Inflammatory macrophage treated with lipopolysaccharide for 4 hours (primary cell): ENCODE measurements at places on chromosomes 2 and 18.
A peak's percentile ranks its signal among the peaks of the same experiment; 100 is the strongest.

DNA sequence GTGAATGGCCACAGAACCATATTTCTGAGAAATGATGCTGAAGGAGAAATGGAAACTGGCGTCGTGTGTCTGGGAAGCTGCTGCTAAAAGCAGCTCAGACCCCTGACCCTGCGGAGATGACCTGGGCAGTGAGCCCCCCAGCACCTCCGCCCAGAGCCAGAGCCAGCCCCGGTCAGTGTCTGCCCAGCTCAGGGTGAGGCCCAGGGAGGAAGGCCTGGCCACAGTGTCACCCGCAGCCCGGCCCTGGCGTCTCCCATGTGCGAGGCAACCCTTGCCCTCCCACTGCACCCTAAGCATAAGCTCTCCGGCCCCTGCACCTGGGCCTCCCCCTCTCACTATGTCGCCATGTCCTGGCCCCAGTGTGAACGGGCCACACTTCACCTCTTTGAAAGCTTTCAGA, 502.8 kb downstream of the EIPR1 start:
- DNase-seq = no peak

DNA sequence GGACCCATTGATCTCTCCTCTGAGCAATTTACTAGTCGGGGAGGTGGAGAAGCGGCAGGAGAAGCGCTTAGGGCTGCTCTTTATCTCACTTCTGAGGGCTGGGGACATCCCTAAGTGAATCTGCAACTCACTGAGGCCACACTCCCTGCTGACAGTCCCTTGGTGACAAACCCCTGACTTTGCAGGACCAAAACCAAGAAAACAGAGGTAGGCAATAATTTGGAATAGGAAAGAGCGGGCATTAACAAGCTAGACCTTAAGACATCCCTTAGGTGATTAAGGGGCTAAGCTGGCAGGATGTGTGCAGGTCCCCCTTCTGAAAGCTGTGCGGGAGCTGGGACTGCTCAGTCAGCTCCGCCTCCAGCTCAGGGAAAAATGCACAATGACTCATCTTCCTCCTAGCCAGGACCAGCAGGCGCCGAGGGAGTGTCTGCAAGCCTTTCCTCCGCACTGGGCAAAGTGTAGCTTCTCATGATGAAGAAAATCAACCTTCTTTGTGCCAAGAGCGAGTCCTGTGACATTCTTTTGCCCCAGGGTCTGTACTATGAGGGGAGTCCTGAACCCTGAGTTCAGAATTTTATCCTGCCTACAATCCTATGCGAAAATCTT, 63.3 kb downstream of the BOD1L2 start:
- DNase-seq = peak; percentile 14

DNA sequence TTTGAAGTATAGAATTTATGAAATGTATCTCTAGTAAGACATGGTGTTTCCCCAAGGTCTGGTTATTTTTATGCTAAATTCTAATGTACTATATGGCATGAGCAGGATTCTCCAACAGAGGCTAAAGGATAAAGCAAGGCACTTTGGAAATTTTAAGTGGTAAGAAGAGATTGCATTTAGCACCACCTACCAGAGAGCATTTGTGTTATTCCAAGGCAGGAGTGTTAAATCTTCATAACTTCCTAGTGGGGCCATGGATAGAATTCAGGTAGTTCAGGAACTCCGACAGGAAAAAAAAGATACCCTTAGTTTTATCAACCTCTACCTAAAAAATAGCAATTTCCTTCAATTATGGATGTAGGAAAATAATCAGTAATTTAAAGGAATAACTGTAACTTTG, 497.4 kb upstream of the CRIM1 start:
- DNase-seq = no peak

DNA sequence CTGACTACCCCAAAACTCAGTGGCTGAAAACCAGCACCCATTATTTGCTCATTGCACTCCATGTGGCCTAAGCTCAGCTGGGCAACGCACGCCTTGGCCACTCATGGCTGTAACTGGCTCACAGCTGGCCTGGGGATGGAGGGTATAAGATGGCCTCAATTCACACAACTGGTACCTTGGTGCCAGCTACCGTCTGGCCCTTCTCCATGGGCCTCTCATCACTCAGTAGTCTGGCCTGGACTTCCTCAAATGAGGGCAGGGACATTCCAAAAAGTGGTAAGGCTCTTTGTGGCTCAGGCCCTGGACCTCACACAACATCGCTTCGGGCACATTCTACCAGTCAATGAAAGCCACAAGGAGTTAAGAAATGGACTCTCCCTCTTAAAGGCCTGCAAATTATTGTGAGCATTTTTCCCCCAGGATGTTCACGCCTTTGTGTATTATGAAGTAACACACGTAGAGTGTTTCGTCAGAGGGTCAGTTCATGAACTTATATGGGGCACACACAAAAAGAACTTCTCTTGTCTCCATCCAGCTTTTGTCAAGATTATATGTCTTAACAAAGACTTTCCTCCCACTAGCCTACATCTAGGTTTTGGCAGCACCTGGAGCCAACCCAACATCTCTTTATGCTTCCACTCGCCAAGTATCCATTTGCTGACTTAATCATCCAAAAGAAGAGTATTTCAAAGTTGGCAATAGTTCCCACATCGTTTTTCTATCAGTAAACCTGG, 145.2 kb downstream of the CCBE1 start:
- DNase-seq = no peak

DNA sequence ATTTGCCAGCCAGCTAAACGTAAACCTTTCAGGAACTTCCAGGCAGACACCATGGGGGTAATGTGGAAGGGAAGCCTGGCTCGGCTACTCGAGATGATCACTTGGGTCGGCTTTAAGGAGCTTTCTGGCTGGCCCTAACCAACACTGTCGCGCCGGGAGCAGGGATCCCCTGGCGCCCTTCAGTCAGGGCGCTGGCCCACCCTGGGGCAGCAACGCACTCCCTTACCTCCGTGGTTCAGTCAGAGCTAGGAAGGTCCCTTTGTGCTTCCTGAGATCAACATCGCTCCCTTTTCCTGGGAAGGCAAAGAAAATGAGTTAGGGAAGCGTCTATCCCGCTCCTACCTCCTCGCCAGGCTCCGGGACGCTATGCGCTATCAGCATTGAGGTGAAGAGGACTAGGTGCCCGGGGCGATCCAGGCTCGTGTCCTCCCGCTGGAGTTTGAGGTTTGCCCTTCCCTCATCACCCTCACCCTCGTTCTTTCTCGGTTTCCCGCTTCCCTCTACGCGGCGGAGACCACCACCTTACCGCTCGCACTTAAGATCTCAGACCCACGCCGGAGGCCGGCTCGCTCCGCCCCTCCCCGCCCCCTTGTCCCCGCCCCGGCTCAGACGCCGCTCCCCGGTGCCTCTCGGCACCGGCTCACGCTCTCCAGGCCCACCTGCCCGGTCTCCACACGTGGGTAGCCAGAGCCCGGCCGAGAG, 449 bp upstream of the ATRAID start:
- no peak for DNase-seq

- DNase-seq = no peak
These were observed 124.8 kb downstream of the EPHA4 start for GRCh38 chr2:221447310-221447709.

- DNase-seq = no peak
These were observed 181.6 kb downstream of the MYCN start for GRCh38 chr2:16121986-16122390.

- DNase-seq = no peak
These were observed 1919.1 kb upstream of the PIK3C3 start for GRCh38 chr18:40035966-40036365.

GRCh38 chr2:160993654-160994061, 166.6 kb upstream of the TANK start:
- no peak for DNase-seq

- peak; percentile 32 for DNase-seq
These were observed 27.1 kb upstream of the SCYGR1 start for GRCh38 chr2:227414846-227415245.

DNA sequence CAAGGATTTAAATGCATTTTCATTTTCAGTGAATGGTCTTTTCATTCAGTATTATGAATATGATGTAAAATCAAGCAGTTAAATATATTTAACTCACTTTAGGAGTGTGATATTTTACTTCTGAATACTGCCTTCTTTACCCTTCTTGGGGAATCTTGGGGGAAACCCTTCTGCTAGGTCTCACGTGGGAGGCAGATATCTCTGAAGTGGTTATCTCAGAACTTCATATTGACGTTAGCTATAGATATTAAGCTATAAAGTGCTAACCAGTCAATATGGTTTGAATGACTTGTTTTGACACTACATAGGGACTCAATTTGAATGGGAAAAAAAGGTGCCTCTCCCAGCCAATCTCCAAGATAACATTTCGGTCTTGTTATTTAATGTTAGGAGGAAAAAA, 9.8 kb downstream of the REL start:
- no peak for DNase-seq

GRCh38 chr2:207693641-207694249, 17.7 kb upstream of the CCNYL1 start:
- no peak for DNase-seq

DNA sequence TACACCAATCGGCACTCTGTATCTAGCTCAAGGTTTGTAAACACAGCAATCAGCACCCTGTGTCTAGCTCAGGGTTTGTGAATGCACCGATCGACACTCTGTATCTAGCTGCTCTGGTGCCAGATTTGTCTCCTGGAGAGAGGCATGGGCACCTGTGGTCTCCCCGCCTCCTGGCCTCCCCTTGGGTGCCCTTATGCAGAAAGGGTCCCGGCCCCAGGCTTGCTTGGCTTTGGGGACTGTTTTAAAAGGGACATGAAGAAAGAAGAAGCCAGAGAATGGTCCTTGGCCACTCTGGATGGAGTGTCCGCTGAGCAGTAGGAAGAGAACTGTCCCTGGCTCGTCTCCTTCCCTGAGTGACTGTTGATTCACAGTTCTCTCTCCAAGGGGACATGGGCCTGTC, 11.5 kb upstream of the ALPP start:
- DNase-seq = no peak

- no peak for DNase-seq
These were observed 99.9 kb upstream of the NRP2 start for GRCh38 chr2:205582366-205582765.

DNA sequence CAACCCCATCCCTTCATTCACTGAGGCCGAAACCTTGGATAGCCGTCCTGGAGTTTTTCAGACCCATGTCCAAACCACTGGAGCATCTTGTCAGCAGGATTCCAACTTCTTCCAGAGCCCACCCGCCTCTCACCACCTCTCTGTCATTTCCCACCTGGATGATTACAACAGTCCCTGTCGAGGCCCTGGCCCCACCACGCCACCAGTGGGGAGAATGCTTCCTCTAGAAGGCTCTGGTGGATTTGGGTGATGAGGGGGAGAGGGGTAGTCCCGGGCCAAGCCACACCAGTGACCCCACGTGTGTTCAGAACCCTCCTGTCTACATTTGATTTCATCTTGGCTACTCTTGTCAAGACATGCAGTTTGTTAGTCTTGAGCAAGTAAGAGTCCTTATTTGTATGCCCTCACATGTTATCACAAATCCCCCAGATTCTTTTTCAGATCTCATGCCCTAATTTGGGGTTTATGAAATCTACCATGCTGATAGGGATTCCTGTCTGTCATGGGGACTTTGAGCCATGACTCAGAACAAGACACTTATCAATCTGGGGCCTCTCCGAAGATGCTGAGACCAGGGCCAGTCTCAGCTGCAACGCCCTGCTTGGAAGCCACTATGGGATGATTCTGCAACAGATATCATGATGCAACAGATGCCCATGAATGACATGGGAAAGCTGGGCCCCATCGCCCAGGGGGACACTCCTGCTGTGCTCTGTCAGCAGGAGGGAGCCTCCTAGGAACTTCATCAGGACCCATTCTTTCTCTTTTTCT, 186.1 kb downstream of the ZFP36L2 start:
- DNase-seq = peak; percentile 36

DNA sequence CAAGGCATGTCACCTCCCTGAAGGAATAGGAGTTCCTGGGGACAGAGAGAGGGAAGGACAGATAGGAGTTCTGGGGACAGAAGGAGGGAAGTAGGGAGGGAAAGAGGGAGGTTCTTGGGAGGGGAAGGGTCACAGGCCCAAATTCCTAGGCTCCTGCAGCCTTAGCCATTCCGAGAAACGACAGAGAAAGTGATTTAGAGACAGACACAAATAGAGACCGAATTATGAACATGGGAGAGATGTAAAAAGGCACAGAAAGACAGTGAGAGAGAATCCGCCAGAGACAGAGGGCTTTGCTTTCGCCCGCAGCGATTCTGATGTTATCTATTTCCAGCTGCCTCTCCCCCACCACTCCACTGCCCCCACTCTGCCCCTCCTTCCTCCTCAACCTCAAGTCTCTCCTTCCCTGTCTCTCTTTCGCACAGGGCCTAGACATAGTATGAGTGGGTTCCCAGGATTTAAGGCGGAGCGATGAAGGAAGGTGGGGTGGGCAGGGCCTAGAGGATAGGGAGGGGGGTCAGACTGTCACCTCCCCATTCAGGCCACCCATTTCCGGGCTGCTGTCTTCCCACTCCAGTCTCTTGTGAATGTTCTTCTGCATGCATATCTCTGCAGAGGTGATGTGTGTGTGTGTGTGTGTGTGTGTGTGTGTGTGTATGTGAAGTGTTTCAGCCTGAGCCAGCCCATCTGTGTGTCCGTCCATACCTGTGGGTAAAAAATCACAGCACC, 3.3 kb upstream of the WNT6 start:
- DNase-seq = no peak

DNA sequence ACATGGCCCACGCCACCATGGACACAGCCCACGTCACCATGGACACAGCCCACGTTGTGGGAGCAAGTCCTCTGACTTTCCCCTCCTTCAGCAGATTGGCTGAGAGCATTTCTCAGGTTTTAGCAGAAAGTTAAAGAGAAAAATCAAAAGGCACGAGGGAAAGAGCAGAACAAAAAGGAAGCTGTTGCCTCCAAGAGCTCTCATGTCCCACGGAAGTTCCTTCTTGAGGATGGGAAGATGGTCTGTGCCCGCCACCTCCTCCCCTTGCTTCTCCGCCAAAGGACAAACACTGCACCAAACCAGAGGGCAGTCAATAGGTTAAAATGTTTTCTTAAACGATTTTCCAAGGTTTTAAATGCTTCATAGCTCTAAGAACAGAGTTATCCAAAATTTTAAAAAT, 148.4 kb downstream of the HDAC4 start:
- DNase-seq = no peak

GRCh38 chr2:70014959-70015358, 53.5 kb upstream of the ASPRV1 start:
- peak; percentile 53 for DNase-seq

DNA sequence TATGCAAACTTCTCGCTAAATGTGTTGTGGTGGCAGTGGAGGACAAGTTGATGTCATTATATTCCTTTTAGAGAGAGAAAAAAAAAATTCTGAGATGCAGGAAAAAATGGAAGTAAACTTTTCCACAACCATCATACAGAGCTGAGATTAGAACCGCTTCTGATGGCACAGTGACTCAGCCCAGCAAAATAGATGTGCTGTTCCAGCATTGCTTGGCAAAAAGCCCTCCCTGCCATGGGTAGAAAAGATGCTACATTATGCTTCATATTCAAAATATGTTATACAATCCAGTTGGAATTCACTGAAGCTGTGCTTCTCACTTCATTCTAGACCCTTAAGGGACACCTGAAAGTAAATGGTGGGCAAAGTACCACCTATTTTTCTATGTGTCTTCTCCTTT, 1047.6 kb upstream of the FANCL start:
- DNase-seq = no peak

- DNase-seq = no peak
These were observed 199.8 kb upstream of the CCDC68 start for GRCh38 chr18:55159027-55159426.
